Breast epithelium (tissue), 4 donors: ENCODE measurements at places on chromosomes 5 and 9.

DNA sequence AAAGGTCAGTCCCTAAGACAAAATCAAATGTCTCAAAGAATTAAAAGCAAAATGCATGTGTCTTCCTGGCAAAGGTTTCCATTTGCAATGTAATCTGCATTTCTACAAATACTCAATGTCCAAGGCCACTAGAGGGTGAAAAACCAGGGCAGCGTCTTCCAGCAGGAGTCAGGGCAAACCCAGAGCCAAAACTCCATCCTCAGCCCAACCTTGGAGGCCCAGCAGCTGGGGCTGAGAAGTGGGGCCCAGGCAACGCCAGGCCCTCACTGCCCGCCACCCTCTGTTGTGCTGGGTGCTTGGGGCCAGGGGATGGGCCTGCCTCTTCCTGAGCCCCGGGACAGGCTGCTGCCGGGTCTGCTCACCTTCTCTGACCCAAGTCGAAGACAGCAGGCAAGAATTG lies 200.1 kb downstream of the PAX5 start:
- no peak for DNase-seq

DNA sequence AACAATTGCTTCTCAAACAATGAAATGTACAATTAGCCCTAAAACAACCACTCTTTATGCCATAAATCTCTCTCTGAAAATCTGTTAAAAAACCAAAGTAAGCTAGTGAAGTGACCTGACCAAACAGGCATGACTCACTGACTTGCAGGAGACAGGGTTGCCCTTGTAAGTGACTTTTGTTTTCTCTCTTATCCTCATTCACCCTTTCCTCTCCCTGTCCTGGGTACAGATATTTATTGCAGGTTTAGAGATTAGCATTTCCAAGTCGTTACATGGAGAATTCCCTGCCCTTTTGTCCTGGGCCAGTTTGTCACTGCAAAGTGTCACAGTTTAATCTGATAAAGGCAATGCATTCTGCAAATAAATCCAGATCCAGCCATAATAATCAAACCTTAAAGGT lies 484.2 kb downstream of the IRX1 start:
- no peak for DNase-seq

DNA sequence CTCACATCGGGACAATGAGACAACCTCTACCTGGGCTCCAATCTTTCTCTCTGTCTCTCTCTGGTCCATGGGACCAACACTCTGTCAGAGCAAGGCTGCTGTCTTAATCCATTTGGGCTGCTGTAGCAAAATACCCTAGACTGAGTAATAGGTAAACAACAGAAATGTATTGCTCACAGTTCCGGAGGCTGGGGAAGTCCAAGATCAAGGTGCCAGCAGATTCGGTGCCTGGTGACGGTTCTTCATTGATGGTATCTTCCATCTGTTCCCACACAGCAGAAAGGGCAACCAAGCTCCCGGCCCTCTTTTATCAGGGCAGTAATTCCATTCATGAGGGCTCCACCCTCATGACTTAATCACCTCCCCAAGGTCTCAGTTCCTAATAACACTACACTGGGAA lies 61.3 kb upstream of the SPOCK1 start:
- no peak for DNase-seq

DNA sequence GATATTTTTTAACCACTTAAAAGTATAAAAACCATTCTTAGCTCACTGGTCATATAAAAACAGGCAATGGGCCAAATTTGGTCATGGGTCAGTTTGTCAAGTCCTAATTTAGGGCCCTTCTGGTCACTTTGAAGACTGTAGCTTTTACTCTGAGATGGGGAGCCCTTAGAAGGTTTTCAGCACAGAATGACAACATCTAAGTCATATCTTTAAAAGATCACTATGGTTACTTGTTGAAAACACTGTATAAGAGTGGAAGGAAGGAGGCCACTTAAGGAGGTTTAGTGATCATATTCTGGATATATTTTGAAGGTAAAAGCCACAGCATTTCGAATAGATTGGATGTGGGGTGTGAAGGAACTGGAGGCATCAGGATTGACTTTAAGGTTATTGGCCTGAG lies 76.7 kb downstream of the STRBP start:
- DNase-seq = no peak
